Hepatocyte (in vitro differentiated cells): ENCODE measurements at places on chromosomes 11 and 22. TPM values are rescaled to one million over a fixed set of nuclear protein-coding genes. Genes with fewer than 3 reads are reported as not detected.

GRCh38 chr11:117824571-117825537, at the start of gene FXYD2:
Gene FXYD2, minus strand, starts transcription at chr11:117824744. Its CDS starts 66 bp downstream, at chr11:117824678.
- no peak for DNase-seq

DNA sequence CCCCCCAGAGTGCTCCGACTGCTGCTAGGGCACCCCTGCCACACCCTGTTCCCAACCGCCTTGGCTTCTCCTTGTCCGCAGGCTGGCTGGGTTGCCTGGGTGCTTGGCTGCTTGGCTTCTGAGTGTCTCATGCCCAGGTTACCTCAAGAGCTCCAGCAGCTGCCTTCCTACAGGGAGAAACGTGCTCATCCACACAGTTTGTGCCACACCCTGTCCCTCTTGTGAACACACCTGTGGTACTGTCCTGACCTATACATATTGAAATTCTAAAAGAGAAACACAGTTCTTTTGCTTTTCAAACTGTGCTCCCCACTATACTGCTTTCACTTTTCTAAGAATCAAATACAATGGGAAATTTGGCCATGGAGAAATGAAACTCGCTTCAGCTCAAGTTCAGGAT, 191.4 kb downstream of the DBX1 start:
- DNase-seq, result no peak

GRCh38 chr11:11942668-11943067, 65.8 kb downstream of the DKK3 start:
- no peak for DNase-seq

GRCh38 chr22:19331474-19331873, 40.0 kb upstream of the CLTCL1 start:
- DNase-seq, result no peak

GRCh38 chr11:66159324-66159984, 89.4 kb downstream of the PACS1 start:
- DNase-seq, result no peak

DNA sequence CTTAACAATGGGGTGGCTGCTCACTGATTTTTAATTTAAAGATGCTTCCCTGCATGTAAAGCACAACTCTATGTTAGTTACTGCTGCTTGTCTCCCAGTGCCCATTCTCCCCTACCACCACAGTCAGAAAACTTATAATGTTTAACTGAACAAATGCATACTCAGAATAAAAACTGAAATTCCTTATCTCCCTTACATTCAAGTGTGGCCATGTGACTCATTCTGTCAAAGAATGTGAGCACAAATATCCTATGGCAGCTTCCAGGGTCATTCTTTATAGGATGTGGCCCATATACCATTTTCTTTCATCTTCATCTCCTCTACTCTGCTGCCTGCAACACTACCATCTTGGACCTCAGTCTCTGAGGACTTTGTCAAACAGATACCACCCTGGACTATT, 374.8 kb downstream of the DYNC2H1 start:
- DNase-seq, result no peak

DNA sequence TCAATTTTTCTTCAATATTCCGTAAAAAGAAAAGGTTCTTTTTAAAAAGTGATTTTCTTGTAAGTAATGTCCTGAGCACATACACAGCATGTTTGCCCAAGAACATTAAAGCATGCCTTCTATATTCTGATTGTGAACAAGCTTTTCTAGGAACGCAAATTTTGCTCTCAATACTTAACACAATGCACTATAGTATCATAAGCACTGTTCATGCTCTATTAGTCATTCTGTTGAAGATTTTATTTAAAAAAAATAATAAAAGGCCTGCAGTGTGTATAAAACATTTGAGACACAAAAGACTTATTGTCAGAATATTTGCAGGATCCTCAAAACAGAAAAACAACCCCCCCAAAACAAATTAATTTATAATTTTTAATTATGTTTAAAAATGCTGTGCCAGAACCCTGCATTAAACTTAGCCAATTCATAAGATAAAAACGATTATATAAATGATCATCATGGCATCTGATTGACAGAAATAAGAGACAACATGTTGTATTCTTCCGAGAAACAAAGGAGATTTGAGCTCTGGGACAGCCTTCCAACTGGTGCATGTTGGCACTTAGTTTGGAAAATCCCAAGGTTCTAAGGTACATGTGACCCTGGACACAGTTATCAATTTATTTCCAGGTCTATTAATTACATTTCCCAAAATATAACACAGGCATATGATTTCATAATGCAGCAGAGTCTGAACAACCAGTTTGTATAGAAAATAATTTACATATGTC, 13.1 kb downstream of the MTMR2 start:
- no peak for DNase-seq

GRCh38 chr11:12222055-12222792, 111.8 kb downstream of the MICAL2 start:
- DNase-seq, result no peak

- no peak for DNase-seq
Measured at GRCh38 chr11:396511-396947, 2.5 kb downstream of the PKP3 start.

DNA sequence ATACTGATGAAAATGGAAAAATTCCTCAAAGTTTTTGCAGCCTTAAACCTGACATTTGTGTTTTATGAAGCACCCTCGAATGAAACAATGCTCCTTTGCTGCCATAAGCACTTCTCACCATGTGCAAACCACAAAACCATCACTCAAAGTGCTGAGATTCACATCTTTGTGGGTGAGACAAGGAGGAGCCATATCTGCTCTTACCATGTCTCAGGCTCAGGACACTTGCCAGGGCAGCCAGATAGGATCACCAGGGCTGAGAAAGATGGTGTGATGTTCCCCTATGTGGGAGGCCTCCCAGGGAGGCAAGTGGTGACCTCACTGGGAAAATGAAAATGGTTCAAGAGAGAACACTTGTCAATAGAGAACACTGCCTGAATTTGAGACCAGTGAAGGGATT, 120.4 kb downstream of the CCDC34 start:
- DNase-seq, result no peak

DNA sequence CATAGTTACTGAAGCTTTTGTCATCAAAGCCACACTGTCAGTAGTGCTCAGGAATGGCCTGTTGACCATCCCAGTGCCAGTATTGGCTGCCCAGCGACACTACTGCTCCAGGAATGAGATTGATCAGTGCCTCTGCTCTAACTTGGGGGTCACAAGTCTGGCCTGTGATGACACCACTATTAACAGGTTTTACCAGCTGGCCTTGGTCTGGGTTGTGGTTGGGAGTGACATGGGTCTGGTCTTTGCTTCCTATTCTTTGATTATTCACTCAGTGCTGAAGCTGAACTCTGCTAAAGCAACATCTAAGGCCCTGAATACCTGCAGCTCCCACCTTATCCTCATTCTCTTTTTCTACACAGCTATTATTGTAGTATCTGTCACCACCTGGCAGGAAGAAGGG, 21.5 kb downstream of the OR56B4 start:
- no peak for DNase-seq

- DNase-seq, result no peak
Measured at GRCh38 chr22:17884893-17885292, 110.6 kb upstream of the BID start.

DNA sequence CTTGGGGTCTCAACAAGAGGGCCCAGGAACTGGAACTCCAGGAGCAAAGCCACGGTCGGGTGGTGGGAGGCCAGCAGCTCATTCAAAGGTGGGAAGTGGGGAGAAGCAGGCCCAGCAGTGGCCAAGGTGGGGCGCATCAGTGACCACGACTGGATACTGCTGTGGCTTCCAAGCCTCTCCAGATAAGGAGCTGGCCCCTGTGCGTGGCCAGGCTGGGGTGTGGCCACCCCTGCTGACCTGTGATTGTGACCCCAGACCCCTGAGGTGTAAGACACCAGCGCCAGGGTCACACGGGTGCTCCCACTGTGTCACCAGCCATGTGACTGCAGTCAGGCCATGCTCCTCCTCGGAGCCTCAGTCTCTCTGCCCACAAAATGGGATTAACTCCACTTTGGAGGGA, 20.3 kb downstream of the A4GALT start:
- DNase-seq, result no peak

DNA sequence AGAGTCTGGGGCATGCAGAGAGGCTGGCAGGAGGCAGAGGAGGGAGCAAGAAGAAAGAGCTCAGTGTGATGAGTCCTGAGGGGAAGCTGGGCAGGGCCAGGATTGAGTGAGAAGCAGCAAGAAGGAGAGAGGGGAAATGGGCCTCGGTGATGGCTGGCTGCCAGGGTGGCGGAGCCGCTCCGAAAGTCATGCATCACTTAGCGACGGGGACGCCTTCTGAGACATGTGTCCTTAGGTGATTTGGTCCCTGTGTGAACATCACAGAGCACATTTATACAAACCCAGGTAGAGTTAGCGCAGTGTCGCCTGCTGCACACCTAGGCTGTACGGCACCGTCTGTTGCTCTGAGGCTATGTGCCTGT, 15.1 kb downstream of the TBC1D22A start:
- no peak for DNase-seq

GRCh38 chr11:111334532-111335502, 36.5 kb downstream of the POU2AF3 start:
- DNase-seq, result peak; percentile 74

DNA sequence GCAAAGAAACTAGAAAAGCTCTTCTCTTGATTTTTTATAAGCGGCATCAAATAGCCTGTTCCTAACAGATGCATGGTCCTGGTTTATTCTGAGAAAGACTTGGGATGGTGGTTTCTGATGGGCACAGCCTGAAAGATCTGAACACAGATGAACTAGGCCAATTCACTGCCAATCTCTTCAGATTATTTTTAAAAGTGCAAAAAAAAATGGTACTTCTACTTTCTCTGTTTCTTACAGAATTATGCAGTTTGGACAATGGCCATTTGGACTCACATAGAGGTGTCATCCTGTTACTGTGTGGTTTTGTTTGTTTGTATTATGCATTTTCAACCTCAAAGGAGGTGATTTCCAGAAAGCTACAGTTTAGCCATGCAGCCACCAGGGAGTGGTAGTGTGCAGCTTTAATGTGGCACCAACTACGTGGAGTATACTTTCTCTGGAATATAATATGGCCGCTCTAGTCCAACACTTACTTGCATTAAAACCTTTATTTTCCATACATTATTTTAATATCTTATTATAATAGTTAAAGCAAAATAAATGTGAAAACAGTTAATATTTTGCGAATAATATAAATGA, 469.8 kb upstream of the KIRREL3 start:
- peak; percentile 7 for DNase-seq

DNA sequence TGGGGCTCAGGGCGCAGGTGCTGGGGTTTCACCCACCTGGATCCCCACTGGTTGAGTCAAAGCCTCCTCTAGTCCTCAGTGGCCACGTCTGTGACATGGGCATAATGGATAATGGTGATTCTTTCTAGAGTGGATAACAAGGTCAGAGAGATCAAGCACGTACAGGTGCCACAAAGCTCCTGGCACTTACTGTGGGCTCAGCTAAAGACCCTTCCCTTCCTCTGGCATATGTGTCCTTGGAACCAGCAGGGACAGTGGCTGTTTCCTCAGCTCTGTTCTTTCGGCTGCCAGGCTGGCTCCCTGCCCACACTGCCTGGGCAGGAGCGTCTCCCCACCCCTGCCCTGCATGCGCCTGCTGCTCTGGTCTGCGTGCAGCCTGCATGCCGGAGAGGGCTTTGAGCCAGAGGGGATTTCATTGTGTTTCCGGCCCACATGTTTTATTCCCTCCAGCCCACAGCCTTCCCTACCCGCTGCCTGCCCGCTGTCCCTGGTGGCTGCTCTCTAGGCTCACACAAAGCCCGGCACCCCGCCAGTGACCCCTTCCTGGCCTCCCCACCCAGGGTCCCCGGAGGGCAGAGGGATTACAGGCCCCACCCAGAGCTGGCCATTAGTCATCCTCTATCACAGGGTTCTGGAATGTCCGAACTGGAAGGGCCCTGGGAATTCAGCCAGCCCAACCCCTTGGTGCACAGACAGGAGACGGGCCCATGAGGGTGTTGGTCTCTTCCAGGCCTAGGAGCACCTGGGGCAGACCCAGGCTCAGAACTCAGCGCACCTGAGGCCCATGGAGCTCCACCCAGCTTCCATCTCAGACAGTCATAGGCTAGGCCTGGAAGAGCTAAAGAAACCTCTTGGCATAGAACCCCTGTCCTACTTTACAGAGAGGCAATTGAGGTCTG, 55.3 kb upstream of the GCAT start:
- DNase-seq, result peak; percentile 86

CD248 gene
- 19.9 and 24.6 TPM in 2 replicates for total RNA-seq

CD3E gene
- not detected in 2 replicates for total RNA-seq

KCNJ1 gene
- total RNA-seq, result not detected in 2 replicates

RIMBP3C gene
- total RNA-seq, result 0.30 and 0.32 TPM in 2 replicates

OR6T1 gene
- total RNA-seq, result not detected in 2 replicates

VSIG2 gene
- 22.6 and 22.9 TPM in 2 replicates for total RNA-seq

IL17REL gene
- not detected in 2 replicates for total RNA-seq

BAIAP2L2 gene
- total RNA-seq, result 3.3 and 4.4 TPM in 2 replicates

SLC22A25 gene
- 3.9 and 4.9 TPM in 2 replicates for total RNA-seq

MMP13 gene
- 0.57 TPM in 1 of 2 replicates, not detected in the other for total RNA-seq

SVIP gene
- total RNA-seq, result 13.2 and 13.4 TPM in 2 replicates

HBG1 gene
- total RNA-seq, result not detected in 2 replicates
